ENCODE measurements at places on chromosomes 6 and 20.

DNA sequence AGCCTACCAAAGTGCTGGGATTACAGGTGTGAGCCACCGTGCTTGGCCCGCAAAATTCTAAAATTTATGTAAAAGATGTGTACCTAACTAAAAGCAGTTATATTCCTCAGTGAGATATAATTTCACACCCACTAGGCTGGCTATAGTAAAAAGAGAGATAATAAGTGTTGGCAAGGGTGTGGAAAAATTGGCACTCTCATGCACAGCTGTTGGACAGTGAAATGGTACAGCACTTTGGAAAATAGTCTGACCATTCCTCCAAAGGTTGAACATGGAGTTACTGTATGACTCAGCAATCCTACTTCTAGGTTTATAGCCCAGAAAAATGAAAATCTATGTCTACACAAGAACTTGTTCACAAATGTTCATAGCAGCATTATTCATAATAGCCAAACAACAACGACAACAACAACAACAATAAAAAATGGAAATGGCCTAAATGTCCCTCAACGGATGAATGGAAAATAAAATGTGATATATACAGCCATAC is 13.9 kb downstream of the C6orf15 start:
- no peak for DNase-seq

GRCh38 chr6:143694560-143694959 is 16.8 kb downstream of the PHACTR2 start:
- no peak for DNase-seq

DNA sequence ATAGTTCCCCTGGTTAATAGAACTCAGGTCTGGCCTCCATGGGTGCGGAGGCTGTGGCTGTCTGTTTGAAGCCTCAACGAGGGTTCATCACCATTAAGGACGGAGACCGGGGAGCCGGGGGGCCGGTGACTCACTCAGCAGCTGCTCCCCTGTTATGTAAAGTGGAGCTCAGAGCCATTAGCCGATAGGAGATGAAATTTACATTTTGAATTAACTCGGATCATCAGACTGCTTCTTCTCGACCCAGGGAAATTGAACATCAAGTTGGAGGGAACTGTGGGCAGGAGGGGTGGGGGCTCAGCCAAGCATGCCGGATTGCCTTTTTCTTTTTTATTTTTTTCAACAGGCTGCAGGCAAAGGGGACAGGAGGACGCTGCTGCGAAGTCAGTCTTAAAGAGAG is 12.3 kb downstream of the PCK1 start:
- DNase-seq, result no peak

DNA sequence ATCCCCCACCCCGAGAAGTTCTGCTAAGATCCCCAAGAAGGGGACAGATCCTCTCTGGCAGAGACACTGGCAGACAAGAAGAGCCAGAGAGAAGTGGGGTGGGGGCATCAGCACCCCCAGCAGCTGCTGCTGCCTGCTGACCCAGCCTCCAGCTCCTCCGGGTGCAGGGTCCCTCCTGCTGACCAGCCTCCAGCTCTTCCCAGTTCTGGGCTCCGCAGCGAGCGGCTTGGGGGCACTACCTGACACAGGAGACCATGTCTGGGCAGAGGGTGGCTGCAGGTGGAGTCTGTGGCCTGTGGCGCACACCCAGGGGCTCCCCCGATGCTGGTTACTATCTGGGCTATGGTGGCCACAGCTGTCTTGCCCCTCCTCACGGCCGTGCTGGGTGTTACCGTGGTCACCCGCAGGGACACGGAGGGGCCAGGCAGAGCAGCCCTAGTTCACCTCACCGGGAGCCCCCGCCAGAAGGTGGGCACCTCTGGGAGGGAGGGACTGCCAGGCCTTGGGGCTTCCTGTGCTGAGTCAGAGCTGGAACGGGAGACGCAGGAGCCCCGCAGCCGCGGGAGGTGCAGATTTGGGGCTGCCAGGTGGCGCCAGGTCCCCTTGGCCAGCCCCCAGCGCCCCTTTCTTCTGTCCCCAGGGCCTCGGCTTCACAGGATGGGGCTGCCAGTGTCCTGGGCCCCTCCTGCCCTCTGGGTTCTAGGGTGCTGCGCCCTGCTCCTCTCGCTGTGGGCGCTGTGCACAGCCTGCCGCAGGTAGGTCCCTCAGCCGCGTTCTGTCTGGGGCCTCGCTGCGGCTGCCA is 630 bp downstream of the LIME1 start:
- DNase-seq, result no peak

DNA sequence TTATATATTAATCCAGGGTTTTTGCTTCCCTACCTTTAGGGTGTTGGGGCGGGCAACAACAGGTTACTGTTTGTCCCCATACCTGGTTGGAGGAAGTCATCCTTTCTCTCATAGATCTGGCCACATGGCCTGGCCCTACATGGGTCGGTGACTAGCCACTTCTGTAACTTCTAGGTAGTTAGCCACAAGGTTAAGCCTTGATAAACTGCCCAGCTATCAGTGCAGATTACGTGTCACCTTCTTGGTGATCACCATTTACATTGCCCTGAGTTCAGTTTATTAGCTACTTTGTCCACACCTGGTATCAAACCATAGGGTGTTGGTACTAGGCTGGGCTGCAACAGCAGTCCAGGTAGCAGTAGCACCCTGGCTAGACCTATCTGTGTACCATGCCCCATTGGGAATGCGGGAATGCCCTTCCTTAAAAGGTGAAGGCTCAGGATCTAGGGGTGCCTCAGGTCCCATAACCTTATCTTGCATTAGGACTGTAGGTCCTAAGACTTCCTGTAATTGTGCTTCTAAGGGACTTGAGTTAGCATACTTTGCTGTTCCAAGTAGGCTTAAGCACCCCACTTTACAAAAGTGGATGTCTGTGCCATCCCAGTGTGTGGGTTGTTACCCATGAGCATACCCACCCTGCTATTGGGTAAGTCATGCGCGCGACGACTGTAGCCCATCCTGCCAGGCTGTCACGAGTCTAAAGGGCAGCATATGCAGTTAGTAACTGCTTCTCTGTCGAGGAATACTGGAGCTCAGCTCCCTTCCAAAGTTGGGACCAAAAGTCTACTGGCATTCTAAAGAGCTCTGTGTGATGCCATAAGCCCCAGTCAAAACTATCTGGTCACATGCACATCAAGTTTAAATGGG is 5.2 kb downstream of the ZKSCAN3 start:
- DNase-seq, result no peak

DNA sequence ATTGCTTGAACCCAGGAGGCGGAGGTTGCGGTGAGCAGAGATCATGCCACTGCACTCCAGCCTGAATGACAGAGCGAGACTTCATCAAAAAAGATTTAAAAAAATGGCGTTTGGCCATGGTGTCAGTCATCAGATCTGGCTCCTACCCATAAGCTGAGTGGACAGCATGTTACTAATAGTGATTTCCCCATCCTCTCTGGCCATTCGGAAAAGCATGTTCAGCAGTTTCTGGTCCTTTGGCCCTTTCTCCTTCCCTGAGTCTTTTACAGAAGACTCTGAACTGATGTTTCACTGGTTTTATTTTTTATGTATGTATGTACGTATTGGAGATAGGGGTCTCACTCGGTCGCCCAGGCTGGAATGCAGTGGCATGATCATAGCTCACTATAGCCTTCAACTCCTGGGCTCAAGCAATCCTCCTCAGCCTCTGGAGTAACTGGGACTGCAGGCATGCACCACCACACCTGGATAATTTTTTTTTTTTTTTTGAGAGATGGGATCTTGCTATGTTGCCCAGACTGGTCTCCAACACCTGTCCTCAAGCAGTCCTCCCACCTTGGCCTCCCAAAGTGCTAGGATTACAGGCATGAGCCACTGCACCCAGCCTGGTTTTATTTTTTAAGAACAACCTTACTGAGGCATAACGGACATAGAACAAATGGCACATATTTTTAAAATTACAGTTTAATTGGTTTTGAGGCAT is 84.2 kb upstream of the CNKSR3 start:
- DNase-seq, result no peak

DNA sequence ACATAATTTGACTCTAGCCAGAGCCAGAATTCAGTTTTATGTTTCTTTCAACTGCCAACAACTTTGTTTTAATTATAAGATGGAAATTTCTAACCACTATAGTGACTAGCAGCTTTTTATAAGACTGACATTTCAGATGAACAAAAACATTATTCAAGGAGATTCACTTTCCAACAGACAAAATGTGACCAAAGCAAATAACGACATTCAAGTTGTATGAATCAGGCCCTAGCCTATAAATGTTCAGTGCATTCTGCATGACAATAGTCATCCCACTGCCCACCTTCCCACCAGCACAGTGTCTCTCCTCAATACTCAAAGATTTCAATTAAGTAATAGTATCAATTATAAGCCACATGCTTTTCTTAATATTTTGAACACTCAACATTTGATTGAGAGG is 200.7 kb downstream of the KHDC1L start:
- no peak for DNase-seq

DNA sequence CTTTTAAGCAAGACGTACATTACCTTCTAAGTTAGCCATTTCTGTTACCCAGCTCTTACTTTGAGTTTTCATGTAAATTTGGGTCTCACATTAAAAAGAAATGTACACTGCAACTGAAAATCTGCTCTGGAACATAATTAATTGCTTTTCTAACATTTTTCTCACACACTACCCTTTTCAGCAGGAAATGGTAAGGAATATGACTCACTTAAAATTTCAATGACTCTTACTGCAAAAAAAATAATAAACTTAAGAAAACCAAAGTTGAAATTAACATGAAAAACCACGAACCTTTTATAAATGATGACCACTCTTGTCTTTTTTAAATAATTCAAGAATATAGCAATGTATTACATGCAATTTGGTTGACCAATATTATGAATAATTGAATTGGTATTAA is 1.3 kb downstream of the CGA start:
- DNase-seq, result no peak

DNA sequence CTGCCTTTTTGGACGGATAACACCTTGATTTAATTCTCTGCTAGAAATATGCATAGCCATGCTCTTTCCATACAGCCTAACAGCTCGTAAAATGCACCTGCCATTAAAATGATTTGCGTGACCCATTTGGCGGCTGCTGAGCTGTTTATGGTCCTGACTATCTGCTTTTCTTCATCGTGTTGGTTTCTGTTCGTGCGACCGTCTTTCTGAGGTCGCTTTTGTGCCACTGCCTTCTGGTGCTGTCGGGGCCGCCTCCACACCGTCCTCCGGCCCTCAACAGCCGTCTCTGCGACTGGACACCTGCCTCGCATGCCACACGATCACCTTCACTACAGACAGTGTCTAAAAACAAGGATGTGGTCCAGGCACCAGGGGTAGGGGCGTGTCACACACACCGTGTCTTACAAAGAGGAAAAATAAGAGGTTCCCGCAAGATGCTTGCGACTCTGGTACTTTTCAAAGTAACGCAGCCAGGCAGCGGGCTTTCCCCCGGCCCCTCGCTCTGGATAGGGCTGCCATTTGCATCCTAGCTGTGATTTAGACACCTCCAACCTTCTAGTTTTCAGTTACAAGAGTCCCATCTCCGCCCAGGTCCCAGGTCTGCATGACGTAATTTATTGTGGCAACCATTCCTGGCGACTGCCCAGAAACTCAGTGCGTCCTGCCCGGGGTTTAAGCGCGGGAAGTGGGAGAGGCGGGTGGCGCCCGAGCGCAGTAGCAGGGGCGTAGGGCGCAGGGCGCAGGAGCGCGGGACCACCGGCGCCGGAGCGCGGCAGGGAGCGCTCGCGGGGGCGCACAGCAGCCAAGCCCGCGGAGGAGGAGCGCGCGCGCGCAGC is at the start of gene STMND1:
TSS of gene STMND1 (plus strand) at position 629 of the 836 bp plus-strand sequence. CDS start 208 bp downstream, outside the sequence.
- no peak for DNase-seq

- no peak for DNase-seq
These were observed 22.6 kb downstream of the RNF217 start for GRCh38 chr6:124984668-124985338.

DNA sequence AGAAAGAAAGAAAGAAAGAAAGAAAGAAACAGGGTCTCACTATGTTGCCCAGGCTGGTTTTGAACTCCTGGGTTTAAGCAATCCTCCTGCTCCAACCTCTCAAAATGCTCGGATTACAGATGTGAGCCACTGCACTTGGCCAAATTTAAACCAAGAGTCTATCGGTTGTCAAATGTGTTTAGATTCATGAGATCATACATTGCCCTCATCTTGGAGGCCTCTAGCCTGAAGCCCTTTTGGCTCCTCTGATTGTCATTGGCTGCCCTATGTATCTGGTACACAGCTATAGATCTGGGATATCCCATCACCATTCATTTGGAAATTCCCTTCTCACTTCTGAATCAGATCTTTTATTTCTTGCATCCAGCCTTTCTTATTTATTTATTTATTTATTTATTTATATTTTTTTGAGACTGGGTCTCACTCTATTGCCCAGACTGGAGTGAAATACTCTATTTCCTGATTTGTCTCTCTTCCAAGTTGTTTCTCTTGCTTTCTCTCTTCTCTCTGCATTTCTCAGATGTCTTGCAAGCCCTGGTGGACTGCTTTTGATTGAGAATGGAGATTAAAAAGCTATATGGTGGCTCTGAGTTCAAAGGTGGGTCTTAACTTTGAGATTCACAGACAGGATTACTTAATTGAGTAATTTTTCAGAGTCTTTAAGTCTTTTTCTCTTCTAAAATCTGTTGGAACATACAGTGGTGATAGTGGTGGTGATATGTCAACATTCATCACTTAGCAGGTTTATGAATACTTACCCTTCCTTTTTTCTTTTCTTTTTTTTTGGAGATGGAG is 121.9 kb downstream of the GJA1 start:
- DNase-seq, result no peak

GRCh38 chr6:136728976-136729515 is 63.2 kb downstream of the MAP3K5 start:
- DNase-seq, result no peak

DNA sequence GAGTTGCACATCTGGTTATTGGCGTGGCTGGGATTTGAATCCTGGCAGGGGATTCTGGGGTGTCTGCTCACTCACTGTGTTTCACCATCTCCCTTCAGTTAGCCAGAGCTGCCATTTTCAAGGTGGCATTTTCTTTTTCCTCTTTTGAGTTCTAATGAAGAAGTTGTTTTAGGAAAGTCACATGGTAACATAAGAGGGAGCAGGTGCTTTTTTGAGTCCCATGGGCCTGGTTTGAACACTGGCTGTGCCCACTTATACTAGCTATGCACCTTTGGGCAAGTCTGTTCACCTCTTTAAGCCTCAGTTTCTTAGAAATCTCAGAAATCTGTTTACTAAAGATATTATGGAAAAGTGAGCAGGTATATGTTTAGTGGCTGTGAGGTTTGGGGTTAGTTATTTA is 39.6 kb downstream of the ANKS1A start:
- no peak for DNase-seq

- DNase-seq, result no peak
These were observed 485.5 kb downstream of the CD109 start for GRCh38 chr6:74181471-74181870.

GRCh38 chr6:30544666-30545272 is 11.5 kb downstream of the GNL1 start:
- no peak for DNase-seq

DNA sequence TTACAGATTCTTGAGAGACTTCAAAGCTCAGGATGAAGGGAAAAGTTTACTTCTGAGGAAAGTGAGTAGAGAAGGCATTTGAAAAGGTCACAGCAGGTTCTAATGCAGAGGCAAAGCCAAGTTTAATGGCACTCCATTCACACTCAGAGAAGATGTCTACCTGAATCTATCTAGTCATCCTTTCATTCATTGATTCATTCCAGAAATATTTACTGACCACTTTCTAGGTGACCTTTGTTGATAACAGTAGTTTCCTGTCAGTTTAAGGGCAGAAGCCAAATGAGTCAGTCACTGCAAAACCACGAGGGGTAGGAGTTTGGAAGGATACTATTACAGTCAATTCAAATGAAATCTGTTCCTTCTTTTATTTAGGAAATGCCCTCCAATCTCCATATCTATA is 30.8 kb downstream of the FBXO5 start:
- DNase-seq, result no peak

- DNase-seq, result no peak
These were observed 12.6 kb downstream of the TINAG start for GRCh38 chr6:54320871-54321270.

All from Right ventricle myocardium inferior (tissue), 1 donor.